ENCODE measurements at places on chromosomes 3 and 15.

- DNase-seq, result peak; percentile 65
Observed at GRCh38 chr3:187044206-187044605, 95.1 kb downstream of the RPL39L start.

- no peak for DNase-seq
Observed at GRCh38 chr15:85955501-85956391, 123.9 kb upstream of the AGBL1 start.

DNA sequence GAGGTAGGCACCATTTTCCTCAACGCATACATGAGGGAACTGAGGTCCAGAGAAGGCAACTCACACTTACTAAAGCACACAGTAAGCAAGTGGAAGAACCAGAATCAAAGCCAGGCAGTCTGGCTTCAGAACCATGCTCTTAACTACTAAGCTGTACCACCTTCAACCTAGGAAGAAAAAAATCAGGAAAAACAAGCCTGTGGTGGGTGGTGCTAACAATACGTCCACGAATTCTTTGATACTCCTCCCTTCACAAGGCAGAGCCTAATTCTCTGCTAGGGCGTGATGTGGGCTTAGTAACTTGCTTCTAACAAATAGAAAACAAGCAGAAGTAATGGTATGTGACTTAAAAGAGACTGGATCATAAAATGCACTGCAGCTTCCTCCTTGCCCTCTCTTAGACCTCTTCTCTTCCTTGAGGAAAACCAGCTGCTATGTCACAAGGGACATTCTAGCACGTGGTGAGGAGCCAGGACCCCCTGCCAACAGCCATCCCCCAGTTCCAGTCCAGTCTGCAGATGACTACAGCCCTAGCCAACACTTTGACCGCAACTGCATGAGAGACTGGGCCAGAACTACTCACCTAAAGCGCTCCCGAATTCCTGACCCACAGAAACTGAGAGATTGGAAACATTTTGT lies 36.9 kb downstream of the HACD2 start:
- DNase-seq, result no peak

- DNase-seq, result no peak
Observed at GRCh38 chr15:82805994-82806406, at the start of gene FSD2. TSS of gene FSD2 (minus strand) at chr15:82806069. CDS start at chr15:82787390, 18,679 bp downstream.

DNA sequence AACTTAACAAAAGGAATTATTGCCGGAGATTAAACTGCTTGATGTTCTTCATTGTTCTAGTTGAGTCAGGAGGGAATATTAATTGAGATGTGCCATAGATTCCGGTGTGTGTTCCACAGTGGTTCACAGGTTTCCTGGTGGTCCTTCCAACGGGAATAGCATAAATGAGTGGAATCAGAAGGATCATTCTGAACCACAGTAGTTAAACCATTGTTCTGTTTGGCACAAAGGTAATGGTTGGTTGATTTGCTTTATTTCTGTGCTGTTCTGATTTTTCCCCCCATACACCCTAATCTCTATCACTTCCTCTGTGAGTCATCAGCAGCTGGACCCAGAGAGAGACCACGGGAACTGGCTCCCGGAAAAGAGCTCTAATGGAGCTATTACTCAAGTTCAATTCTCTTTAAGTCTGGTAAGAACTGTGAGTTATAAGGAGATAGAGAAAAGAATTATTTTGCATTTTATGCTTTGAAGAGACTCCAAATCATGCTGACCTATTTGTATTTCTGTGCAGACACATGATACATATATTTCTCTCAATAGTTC lies 627.2 kb downstream of the ZIC1 start:
- no peak for DNase-seq

DNA sequence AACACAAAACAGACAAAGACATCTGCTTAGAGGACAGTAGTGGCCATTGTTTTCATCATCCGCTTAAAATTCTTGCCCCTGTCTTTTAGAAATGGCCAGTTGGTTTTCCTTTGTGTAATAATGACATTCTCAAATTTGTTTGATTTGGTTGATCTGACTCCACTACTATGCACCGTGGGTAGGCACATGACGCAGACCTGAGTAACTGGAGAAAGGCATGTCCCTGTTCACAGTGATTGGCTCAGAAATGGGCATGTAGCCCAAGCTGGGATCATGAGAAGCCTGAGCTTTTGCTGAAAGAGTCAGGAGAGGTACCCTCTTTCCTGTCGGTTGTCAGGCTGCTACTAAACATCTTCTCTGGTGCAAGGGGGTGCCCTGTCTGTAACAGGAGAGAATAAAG lies 36.6 kb upstream of the MAGI1 start:
- DNase-seq, result no peak

- no peak for DNase-seq
Observed at GRCh38 chr3:38120693-38121450, 16.1 kb downstream of the ACAA1 start.

GRCh38 chr3:108024146-108024850 lies 66.5 kb downstream of the CD47 start:
- DNase-seq, result no peak

DNA sequence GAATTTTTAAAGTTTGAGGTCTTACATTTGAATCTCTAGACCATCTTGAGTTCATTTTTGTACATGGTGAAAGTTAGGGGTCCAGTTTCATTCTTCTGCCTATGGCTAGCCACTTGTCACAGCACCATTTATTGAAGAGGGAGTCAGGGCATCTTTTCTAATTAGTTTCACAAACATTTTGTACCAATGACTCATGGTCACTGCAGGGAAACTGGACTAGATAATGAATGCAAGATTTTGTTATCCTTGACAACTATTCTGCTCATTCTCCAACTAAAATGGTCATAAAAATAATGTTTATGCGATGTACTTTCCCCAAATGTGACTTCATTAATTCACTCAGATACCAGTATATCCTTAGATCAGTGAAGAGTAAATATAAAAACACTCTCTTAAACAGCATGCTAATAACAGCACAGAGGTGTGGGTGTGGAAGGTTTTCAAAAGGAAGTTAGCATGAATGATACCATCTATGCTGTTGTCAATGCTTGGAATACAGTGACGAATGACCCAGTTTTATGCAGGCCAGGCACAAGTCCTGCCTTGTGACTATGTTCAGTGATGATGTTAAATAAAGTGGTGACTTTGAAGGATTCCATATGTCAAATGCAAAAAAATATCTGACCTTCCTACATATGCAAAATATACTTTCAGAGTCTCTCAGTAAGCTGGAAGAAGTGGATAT lies 314.9 kb upstream of the TMCO5A start:
- DNase-seq, result no peak

DNA sequence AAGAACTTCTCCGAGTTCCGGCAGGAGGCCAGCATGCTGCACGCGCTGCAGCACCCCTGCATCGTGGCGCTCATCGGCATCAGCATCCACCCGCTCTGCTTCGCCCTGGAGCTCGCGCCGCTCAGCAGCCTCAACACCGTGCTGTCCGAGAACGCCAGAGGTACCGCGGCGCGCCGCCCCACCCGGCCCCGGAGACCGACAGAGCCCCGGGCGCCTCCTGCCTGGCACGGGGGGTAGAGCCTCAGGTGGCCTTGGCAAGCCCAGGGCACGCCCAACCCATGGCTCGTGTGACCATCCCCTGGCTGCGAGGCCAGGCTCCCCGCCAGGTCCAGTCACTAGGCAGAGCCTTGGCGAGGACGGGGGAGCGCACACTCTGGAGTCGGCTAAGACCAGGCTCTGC lies 134.1 kb downstream of the LRRK1 start:
- DNase-seq, result no peak

DNA sequence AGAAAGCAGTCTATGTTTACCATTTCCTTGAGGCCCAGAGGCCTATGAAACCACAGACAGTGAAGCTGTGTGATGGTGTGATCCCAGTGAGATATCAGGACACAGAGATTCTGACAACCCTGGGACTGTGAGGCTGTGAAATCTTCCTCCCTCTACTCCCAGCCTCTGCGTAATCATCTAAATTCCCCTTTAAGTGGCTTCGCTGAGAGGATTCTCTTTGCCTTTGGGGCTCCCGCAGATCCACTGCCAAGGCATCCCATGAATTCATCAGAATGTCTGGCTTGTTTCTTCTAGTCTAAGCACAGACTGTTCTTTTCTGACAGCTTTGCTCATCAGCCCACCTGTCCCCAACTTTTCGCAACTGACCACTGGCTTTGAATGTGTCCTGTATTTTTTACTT lies 901.2 kb upstream of the NR2F2 start:
- no peak for DNase-seq

DNA sequence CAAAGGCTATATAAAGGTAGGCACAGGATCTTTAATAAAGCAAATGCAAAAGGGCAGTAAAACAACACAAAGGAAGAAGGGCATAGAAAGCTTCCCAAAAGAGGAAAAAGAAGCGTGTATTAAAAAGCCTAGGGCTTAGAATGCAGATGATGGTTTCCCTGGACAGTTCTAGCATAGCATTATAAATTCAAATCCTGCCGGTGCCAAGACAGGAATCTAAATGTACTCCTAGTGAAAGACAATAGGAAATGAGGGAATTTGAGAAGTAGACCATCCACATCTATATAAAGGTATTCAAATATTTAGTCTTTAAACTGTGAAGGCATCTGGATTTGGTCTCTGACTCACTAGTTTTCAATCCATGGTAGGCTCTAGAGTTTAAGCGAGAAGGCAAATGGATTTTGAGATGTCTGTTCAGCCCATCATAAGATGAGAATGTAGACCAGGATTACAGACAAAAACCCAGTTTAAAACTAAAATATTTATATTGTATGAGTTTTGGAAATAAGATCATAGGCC lies 431.8 kb downstream of the TBL1XR1 start:
- DNase-seq, result no peak

GRCh38 chr15:69685512-69686452 lies 233.2 kb downstream of the RPLP1 start:
- no peak for DNase-seq

DNA sequence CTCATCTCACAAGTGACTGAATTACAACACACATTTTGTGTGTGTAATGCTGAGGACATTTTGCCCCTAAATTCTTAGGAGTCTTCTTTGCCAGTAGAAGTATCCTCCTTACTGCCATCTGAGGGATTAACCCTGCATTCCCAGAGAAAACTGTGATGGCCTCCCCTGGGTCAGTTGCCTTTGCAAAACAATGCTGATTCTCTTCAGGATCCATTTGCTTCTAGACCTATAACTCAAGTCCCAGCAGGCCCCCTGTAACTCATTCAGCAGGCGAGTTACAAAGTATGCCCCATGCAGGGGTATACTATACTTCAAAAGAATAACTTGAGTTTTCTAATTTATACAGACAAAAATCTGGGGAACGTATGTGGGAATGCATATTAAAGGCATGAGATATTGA lies 6.6 kb upstream of the MCF2L2 start:
- DNase-seq, result no peak

GRCh38 chr15:59644756-59645155 lies 12.6 kb downstream of the GTF2A2 start:
- no peak for DNase-seq

DNA sequence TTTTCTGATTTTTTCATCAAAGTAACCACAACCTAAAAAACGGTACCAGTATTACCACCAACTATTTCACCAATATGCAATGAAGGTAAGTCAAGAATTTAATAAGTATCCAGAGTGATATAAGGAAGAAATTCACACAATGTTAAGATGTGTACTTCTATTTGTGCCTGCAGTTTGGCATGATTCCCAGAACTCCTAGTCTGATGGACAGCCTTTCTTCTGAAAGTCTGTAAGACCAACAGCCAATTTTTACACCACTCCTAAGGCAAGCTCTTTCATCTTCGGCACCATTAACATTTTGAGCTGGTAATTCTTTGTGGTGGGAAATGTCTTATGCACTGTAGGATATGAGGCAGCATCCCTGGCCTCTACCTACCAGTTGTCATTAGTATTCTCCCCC lies 108.3 kb downstream of the VPS13C start:
- DNase-seq, result no peak

- DNase-seq, result no peak
Observed at GRCh38 chr15:66094331-66094730, 159.2 kb downstream of the MEGF11 start.

DNA sequence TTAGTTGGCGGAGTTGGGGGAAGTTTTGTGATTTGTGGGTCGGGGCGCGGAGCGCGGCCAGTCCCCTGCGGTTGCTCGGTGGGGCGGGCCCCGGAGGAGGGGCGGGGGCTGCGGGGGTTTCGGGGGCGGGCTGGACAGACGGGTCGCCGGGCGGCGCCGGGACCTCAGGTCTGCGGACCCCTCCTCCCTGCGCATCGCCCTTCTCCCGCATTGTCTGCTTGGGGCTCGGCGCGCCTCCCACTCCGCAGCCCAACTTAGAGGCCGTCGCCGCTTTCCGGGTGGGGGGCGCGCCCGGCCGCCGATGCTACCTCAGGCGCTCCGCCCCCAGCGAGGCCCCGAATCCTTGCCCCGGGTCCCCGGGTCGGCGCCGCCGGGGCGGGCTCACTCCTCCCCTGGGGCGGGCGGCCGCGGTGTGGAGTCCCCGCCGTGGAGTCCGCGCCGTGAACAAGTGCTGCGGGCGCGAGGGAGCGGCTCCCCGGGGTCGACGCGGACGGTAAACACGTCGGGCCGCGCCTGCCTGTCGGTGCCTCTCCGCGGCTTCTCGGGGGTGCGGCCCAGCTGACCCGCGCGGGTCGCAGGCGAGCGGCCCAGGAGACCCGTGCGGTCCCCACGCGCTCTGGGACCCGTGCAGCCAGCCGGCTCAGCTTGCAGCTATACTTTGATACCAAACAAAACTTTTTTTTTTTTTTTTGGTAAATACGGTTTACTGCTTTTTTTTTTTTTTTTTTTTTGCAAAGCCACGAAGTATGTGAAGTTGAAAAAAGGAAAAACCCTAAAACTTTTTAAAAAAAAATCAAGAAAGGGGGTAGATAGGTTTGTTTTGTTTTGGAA lies 624 bp downstream of the AKAP13 start:
- peak; percentile 58 for DNase-seq

GRCh38 chr15:35546511-35547381 lies 781 bp upstream of the DPH6 start:
- no peak for DNase-seq

DNA sequence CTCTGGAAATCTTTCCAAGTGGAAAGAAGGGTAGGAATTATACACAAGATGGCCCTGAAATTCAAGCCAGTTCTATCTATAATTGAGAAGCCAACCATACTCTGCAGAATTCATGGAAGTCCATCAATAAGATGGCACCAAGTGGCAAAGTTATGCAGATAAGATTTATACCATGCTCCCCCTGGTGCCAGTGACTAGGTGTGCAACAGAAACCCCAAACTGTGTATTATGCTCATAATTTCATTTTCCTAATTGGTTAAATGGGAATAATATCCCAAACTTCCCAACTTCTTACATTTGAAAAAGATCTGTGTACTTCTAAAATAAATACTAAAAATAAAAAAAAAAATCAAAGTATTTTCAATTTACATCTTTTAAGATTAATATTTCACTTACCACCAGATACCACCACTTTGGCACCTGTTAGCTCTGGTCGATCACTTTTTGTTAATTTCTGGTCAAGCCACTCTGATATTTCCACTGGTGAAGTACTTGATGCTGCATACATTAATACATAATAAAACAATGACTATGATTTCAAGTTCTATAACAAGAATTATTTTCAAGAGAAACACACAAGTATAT lies 25.9 kb downstream of the ETFA start:
- peak; percentile 39 for DNase-seq

- no peak for DNase-seq
Observed at GRCh38 chr3:42120866-42121265, 29.7 kb downstream of the TRAK1 start.

DNA sequence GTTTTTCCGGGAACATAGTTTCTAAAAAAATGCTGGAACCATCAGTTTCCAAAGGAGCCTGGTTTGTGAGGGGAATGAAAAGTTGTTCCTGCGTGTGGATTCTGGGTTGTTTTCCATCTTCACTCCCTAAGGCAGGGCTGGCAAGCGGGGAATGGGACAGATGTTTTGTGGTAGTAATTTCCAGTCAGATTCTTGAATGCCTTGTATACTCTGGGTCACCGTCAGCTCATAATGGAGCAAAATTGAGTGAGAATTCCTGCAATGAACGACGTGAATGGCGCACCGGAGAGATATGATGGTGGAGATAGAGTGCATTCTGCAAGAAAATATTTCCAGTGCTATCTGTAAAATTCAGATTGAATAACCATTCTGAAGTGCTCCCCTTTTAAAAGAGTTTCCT lies 19.9 kb downstream of the EEFSEC start:
- DNase-seq, result no peak

Measured in hematopoietic multipotent progenitor cell (in vitro differentiated cells).